ENCODE measurements at places on chromosomes 4 and X.

- no peak for DNase-seq
Measured at GRCh38 chr4:15395311-15395710, 32.5 kb upstream of the C1QTNF7 start.

DNA sequence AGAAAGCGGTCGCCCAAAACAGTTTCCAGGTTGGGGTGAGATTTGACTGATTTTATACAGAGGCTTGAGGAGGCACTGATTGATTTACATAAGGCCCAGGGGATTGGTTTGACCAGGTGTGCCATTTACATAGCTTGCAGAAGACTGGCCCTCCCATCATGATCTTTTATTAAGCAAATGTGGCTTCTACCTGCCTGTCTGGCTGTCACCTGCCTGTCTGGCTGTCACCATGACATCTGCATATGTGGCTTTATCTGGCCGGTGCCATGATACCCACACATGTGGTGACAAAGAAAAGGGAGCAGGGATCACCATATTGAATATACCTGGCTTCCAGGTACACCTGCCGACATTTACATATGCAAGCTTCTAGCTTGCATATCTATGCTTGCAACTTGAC is 17.0 kb upstream of the CDS1 start:
- no peak for DNase-seq

- no peak for DNase-seq
Measured at GRCh38 chr4:141101511-141101910, 31.8 kb downstream of the RNF150 start.

DNA sequence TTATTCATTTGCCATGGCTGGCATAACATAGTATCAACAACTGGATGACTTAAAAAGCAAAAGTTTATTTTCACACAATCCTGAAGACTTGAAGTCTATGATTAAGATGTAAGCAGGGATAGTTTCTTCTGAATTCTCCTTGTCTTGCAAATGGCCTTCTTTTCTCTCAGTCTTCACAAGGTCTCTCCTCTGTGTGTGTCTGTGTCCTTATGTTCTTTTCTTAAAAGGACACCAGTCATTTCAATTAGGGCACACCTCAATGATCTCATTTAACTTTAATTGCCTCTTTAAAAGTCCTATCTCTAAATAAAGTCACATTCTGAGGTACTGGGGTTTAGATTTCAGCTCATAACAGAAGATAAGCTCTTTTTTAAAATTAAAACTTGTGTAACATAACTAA is 399.7 kb downstream of the PABPC4L start:
- no peak for DNase-seq

- DNase-seq: no peak
Measured at GRCh38 chrX:40300286-40300890, 202.6 kb upstream of the BCOR start.

DNA sequence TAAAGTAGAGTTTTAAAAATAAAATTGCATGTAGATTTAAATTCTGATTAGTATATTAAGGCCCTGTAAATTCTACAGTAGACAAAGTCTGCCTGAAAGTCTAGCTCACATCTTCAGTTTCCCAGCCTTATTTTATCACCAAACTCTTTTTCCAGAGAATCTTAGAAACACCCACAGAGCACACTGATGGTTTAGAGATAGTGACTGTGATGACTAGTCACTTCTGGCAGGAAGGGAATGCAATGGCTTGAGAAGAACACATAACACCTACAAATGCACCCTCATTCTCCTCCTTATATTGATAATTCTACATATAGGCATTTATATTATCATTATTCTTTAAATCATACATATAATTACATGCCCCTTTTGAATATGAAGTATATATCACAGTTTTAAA is 232.9 kb downstream of the ARAP2 start:
- DNase-seq: peak; percentile 6

DNA sequence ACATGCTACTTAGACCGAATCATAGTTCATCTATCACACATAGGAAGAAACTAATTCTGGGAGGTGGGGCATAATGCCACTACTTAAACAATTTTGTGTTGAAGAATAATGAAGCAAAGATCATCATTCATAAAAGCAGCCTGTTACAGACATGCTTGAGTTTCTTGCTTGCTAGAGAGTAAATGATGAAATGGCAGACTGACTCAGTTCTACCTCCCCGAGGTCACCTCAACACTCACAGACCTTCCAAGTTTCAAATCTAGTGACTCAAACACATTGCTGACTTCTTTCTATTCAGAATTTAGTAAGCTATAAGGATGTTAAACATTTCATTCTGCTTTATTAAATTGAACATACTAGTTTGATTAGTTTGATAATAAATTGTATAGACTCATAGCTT is 636.5 kb upstream of the FRG1 start:
- DNase-seq: no peak

DNA sequence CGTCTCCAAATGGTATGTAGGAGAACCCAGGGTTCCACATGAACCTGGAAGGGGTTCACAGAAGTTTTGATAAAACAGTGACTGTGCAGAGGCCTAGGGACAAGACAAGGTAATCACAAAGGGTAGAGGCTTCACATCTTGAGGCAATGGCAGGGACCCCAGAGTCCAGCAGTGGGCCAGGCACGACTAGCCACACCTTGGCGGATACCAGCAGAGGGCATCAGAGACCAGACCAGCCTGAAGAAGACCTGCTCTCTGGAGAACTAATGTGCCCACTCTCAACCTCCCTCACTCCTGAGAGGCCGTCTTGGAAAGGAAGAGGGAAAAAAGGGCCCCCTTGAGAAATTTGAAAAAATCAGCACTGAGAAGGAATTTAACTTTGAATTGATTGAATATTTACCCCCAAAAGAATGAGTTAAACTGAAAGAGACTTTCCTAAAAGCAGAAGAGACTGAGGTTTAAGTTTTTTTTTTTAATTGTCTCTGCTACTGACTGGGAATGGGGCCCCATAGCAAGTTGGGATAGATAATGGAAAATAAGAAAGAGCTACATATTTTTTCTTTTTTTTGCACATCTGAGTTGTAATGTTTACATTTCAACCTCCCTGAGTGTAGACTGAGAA is 243.8 kb upstream of the JADE1 start:
- no peak for DNase-seq

DNA sequence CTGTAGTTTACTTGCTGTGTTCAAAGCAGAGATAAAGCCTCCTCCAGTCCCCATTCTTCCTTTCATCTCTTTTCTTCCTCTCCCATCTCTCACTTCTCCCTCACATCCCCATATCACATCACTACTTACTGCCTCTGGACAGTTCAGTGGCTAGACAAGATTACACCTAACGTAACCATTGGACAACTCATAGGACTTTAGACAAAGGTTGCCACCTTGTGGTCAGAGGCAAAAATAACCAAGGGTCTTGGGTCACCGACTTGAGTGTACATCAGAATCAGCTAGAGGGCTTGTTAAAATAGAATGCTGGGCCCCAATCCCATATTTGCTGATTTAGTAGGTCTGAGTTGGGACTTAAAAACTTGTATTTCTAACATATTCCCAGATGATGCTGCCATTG is 109.3 kb upstream of the DGKK start:
- peak; percentile 13 for DNase-seq

GRCh38 chr4:38696697-38697096 is 32.7 kb downstream of the KLF3 start:
- DNase-seq: no peak

DNA sequence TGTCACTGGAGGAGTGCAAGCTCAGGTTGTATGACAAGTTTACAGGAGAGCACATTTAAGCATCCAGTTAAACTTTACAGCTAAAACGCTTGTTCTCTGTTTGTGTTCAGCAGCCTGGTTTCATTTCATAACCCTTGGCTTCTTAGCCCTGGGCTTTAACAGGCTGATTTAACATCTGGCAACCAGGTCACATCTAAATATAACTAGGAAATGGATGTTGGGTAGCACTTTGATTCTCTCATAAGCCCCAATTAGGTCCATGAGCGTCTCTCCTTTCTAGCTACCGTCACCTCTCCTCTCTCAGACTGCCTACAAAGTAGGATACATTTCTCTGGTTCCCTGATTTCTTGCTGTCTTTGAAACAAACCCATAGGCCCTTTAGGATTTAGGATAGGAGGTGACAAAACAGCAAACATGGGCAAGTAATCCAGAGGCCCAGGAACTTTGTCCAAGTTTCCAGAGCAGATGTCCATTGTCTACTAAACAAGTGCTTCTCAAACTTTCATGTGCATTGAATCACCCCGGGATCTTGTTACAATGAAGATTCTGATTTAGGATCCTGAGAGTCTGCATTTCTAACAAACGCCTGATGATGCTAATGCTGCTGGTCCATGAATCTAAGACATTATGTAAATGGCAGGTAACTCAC is 22.5 kb downstream of the OTUD6A start:
- no peak for DNase-seq

- DNase-seq: no peak
Measured at GRCh38 chr4:81687471-81687870, 215.8 kb upstream of the RASGEF1B start.

DNA sequence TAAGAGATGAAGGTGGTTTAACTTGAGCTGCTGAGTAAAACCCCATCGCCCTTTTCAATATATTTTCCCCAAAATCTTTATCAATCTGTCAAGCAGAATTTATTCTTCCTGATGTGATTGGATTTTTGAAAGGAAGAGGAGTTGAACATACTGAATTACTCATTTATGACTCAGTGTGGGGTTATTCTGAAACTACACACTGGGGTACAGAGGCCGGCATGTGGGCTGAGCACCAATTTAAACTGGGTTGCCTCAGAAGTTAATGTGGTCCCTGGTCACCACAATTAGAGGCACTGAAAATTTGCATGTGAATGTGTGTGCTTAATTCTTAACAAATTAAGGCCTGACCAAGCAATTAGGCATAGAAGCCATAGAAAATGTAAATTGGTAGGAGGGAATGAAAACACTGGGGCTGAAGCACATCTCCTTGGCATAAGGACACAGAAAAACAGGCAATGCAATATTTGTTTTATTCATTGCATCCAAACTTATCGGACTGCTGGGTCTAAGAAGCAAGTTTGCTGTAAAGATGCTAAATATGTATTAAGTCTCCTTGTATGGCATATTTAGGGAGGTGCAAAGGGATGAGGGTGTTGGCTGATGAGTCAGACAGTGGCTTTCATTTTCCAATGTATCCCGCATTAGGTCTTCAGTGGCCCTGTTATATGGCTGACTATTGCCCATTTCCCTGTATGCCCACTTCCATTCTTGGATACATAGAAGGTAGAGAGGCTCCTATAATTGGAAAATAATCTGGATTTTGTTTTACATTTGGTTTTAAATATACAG is 170.9 kb downstream of the IL15 start:
- no peak for DNase-seq

DNA sequence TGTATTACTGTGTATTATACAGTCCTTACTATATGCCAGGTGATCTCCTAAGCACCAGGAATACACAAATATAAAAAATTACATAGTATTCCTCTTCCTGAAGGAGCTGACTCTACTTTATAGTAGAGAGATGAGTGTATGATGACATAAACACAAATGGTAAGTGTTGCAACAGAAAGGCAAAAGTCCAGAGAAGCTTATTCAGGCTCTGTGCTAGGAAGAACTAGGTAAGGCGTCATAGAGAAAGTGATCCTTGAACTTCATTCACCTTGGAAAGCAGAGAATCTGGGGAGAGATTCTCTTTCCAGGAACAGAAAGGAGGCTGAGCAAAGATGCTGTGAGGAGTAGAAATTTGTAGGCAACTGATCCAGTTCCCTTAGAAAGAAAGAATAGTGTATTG is 115.0 kb upstream of the KCNIP4 start:
- no peak for DNase-seq

DNA sequence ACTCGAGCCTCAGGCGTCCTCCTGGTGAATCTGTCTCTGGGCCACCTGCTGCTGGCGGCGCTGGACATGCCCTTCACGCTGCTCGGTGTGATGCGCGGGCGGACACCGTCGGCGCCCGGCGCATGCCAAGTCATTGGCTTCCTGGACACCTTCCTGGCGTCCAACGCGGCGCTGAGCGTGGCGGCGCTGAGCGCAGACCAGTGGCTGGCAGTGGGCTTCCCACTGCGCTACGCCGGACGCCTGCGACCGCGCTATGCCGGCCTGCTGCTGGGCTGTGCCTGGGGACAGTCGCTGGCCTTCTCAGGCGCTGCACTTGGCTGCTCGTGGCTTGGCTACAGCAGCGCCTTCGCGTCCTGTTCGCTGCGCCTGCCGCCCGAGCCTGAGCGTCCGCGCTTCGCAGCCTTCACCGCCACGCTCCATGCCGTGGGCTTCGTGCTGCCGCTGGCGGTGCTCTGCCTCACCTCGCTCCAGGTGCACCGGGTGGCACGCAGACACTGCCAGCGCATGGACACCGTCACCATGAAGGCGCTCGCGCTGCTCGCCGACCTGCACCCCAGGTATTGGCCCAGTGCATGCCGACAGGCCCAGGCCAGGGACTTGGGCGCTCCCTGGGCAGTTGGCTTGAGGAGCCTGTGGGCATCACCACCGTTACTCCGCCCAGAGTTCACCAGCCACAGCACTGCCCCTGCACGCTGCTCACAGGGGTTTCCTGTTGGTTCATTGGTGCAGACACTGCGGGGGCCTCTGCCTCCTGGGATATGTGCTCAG is 1.1 kb downstream of the GPR78 start:
- DNase-seq: no peak

DNA sequence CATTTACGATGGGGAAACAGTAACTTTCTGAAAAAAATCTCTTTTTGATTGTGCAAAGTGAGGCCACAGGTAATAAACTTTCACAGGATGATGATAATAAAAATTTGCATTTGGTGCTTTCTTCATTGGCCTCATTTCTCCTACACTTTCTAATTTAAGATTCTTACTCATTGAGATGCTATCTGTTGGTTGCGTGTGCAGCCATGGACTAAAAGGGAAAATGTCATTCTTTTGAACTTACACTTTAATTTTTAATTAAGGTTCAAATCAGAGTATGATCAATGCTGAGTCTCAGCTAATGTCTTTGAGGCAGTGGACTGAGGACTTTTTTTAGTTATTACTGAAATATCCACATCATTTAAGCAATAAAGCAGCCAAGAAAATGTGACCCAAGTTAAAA is 87.6 kb downstream of the SEL1L3 start:
- DNase-seq: no peak

DNA sequence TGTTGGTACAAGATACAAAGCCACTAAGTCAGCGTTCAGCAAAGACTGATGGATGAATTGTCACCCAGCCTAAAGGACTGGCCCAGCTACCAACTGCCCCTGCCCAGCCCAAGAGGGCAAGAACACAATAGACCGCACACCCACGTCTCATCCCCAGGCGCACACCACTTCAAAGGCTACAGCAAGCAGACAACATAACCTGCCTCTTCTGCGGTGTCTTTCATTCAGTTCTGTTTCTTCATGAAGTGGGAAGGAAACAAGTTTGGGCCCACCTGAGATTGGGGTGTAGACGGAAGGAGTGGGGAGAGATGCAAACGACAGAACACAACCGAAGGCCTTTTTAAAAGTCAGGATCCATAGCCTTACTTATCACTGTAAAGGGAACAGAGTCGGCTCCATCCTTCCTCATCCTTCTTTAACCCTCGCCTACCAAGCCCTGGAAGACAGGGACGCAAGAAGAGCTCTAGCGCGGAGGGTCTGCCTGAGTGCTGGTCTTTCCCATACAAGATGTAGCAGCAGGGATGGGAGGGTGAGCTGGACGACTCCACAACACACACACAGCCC is 691 bp downstream of the SCARB2 start:
- no peak for DNase-seq

GRCh38 chrX:26146024-26146423 is 7.9 kb downstream of the MAGEB18 start:
- DNase-seq: no peak

GRCh38 chr4:8021796-8022195 is 82.1 kb upstream of the AFAP1 start:
- no peak for DNase-seq

GRCh38 chrX:104430072-104430741 is 135.8 kb upstream of the IL1RAPL2 start:
- DNase-seq: no peak

Measured in non-pigmented ciliary epithelial cell (primary cell).